Epithelial cell of proximal tubule (primary cell): ENCODE measurements at places on chromosomes 1 and 21. TPM values are rescaled to one million over a fixed set of nuclear protein-coding genes. Genes with fewer than 3 reads are reported as not detected.

TTLL10 gene
- total RNA-seq, result not detected in 2 replicates

LINGO4 gene
- total RNA-seq, result not detected in 2 replicates

IGSF21 gene
- total RNA-seq, result not detected in 2 replicates

MYOC gene
- total RNA-seq, result not detected in 2 replicates

HSF2BP gene
- 0.12 and 0.72 TPM in 2 replicates for total RNA-seq

NES gene
- total RNA-seq, result 11.6 and 70.2 TPM in 2 replicates

CYP4A11 gene
- not detected in 2 replicates for total RNA-seq

SLC22A15 gene
- total RNA-seq, result 1.6 and 2.6 TPM in 2 replicates

CNR2 gene
- total RNA-seq, result not detected in 2 replicates

ACKR1 gene
- not detected in 2 replicates for total RNA-seq

CFAP74 gene
- not detected in 2 replicates for total RNA-seq

CELA3B gene
- not detected in 2 replicates for total RNA-seq

LAMB3 gene
- total RNA-seq, result 65.5 and 72.0 TPM in 2 replicates

NMNAT2 gene
- 0.52 and 0.65 TPM in 2 replicates for total RNA-seq

FCRL2 gene
- not detected in 2 replicates for total RNA-seq

KRTAP10-11 gene
- not detected in 2 replicates for total RNA-seq

PGLYRP4 gene
- total RNA-seq, result not detected in 2 replicates

CCDC27 gene
- not detected in 2 replicates for total RNA-seq

XCL1 gene
- total RNA-seq, result not detected in 2 replicates

PRR9 gene
- 0.72 TPM in 1 of 2 replicates, not detected in the other for total RNA-seq

PLCH2 gene
- total RNA-seq, result 0.07 and 0.12 TPM in 2 replicates

SNRPE gene
- 159 and 167 TPM in 2 replicates for total RNA-seq

CHTOP gene
- 53.0 and 64.7 TPM in 2 replicates for total RNA-seq

PALMD gene
- total RNA-seq, result 1.4 TPM in 1 of 2 replicates, not detected in the other

PHACTR4 gene
- 25.9 and 35.9 TPM in 2 replicates for total RNA-seq

FLG2 gene
- total RNA-seq, result not detected in 2 replicates

DNM3 gene
- 1.8 and 2.5 TPM in 2 replicates for total RNA-seq

SPRR4 gene
- total RNA-seq, result not detected in 2 replicates

NPR1 gene
- 0.72 and 0.92 TPM in 2 replicates for total RNA-seq

STRIP1 gene
- total RNA-seq, result 28.6 and 28.9 TPM in 2 replicates

ERG gene
- total RNA-seq, result 0.29 TPM in 1 of 2 replicates, not detected in the other

ATP8B2 gene
- total RNA-seq, result 26.6 and 30.6 TPM in 2 replicates

SLC30A10 gene
- total RNA-seq, result 0.12 TPM in 1 of 2 replicates, not detected in the other

NTMT2 gene
- not detected in 2 replicates for total RNA-seq

TAS1R1 gene
- total RNA-seq, result not detected in 2 replicates

LCE1F gene
- not detected in 2 replicates for total RNA-seq

KRTAP10-6 gene
- not detected in 2 replicates for total RNA-seq

FLG gene
- 0.07 TPM in 1 of 2 replicates, not detected in the other for total RNA-seq

RNU1-1 gene
- under 0.01 TPM in 2 replicates for total RNA-seq

DCDC2B gene
- not detected in 2 replicates for total RNA-seq

OR2T3 gene
- not detected in 2 replicates for total RNA-seq

PATJ gene
- total RNA-seq, result 13.9 and 42.1 TPM in 2 replicates

MTHFR gene
- total RNA-seq, result 4.1 and 6.2 TPM in 2 replicates

BMP8B gene
- 0.58 and 1.9 TPM in 2 replicates for total RNA-seq

C1QA gene
- not detected in 2 replicates for total RNA-seq

FMOD gene
- 0.07 and 0.17 TPM in 2 replicates for total RNA-seq

COL16A1 gene
- total RNA-seq, result 5.2 and 5.3 TPM in 2 replicates

ERICH3 gene
- 0.14 TPM in 1 of 2 replicates, not detected in the other for total RNA-seq

PTPRF gene
- total RNA-seq, result 138 and 155 TPM in 2 replicates

CD244 gene
- not detected in 2 replicates for total RNA-seq

KPRP gene
- total RNA-seq, result not detected in 2 replicates
